ENCODE measurements at places on chromosomes 2 and 18. TPM values are rescaled to one million over a fixed set of nuclear protein-coding genes. Genes with fewer than 3 reads are reported as not detected.

- DNase-seq, result no peak
These were observed 291.0 kb upstream of the ACVR2A start for GRCh38 chr2:147553775-147554271.

SP5 gene
- 1.3 TPM for total RNA-seq

NOL4 gene
- total RNA-seq, result 1.8 TPM

DNA sequence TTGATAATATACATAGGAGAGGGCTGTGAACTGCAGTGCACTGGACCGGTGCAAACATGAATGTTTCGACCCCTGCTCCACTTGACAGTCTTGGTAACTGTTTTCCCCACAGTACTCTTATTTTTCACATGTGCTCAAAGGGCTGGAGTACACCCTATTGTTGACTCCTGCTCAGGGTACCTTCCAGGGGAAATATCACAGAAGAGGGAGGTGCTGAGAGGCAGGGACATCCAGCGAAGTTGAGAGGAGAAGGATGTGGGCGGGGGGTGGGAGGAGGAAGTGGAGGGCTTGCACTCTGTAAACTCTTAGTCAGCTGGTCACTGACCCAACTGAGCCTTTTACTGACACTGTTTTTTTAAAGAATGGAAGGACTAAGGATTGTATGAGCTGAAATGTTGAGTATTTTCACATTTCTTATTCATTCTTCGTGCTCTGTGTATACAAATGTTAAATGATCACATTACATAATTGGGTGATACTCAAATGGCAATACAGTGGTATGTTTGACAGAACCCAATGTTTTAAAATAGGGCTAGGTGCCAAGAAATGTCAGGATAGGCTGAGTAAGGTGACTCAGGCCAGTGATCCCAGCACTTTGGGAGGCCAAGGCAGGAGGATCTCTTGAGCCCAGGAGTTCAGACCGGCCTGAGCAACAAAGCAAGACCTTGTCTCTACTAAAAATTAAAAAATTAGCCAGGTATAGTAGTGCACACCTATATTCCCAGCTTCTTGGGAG is 10.0 kb downstream of the INPP4A start:
- no peak for DNase-seq

GRCh38 chr2:128420776-128421175 is 102.1 kb upstream of the HS6ST1 start:
- DNase-seq, result no peak

SLC4A5 gene
- total RNA-seq, result 1.4 TPM

GRCh38 chr2:10393640-10393982 is 54.5 kb downstream of the ODC1 start:
- no peak for DNase-seq

RAB17 gene
- total RNA-seq, result 51.3 TPM

GKN1 gene
- total RNA-seq, result not detected

DNA sequence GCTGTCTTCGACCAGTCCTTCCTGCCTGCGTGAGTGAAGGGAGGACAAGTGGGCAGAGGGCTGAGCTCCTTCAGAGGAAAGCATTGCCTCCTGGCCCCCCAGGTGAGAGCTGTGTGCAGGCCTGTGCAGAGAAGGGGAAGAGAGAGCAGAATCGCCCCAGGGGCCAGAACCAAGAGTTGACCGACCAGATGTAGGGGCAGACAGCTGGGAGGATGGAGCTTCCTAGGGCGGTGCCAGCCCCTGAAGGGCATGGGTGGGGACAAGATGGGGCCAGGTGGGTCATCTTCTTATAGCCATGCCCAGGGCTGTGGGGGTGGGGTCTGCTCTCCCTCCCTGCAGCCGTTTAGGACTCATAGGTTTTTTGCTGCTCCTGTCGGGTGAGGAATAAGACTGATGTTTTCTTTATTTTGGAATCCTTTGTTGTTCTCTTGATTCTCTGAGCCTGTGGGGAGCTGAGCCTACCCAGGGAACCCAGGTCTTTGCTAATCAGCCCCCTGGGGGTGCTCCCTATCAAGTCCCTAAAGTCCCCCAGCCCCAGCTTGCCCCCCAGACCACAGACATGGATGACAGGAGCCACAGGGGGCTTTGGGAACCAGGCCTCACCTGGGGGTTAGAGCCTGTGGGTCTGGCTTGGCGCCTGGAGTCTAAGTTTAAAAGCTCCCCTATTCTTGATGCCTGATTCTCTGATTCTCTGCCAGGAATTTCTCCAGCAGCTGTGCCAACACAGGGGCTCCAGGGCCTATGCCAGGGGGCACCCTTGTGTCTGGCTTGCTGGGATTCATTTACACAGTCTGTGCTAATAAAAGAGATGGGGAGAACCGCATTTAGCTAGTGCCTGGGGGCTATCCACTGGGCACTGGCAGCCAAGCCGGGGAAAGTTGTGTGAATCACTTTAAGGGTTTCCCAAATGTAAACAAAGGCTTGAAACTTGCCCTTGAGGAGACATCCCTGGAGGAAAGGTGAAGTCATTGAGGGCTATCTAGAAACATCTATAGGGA is 9.3 kb upstream of the EFHD1 start:
- no peak for DNase-seq

DNA sequence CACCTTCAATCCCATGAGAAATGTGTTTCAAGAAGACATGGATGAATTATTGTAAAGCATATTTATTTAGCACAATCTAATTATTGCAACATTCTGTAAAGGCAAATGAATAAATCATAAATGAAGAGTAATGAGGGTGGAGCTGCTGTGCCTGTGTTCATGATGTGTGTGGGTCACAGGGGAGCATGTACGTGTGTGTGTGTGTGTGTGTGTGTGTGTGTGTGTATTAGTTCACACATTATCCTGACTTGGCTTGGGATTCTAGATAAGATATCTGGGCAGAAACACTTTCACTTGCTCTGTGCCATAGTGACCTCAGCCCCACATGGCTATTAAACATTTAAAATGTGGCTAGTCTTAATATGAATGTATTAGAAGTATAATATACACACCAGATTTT is 361.8 kb downstream of the ALK start:
- DNase-seq, result no peak

GRCh38 chr18:77170890-77171410 is 38.4 kb upstream of the MBP start:
- no peak for DNase-seq
